ENCODE measurements at places on chromosomes 3 and 15.

- DNase-seq = no peak
Measured at GRCh38 chr3:29183346-29184087, 97.4 kb upstream of the RBMS3 start.

DNA sequence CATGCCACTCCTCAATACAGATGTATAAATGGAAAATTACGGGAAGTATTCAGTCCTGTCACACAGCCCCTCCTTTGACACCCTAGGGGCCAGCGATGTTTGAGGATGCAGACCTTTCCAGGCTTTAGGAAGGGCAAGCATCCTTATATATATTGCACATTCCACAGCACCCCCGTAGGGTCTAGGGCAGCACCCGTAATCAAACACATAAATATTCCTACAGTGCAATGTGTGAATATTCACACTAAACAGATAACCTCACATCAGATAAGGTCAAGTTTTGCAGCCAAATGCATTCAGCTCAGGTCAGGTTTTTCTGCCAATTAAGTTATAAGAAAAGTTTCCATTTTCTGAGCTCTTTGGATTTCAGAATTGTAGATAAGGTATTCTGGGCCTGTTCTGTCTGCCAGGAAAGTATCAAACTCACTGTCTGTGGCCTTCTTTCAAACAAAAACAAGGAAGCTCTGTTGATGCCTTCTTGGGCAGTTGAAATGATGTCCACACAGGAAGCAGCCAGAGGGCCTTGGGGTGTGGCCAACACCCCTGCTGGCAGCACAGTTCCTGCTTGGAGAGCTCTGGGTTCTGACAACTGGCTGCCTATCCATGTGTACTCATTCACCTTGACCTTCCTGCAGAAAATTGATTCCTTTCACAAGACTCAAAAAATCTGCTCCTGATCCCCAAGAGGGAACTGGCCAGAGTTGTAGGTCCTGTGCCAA is 427.0 kb downstream of the NTRK3 start:
- DNase-seq = no peak

GRCh38 chr15:73927476-73928240 is 1.4 kb downstream of the LOXL1 start:
- no peak for DNase-seq

DNA sequence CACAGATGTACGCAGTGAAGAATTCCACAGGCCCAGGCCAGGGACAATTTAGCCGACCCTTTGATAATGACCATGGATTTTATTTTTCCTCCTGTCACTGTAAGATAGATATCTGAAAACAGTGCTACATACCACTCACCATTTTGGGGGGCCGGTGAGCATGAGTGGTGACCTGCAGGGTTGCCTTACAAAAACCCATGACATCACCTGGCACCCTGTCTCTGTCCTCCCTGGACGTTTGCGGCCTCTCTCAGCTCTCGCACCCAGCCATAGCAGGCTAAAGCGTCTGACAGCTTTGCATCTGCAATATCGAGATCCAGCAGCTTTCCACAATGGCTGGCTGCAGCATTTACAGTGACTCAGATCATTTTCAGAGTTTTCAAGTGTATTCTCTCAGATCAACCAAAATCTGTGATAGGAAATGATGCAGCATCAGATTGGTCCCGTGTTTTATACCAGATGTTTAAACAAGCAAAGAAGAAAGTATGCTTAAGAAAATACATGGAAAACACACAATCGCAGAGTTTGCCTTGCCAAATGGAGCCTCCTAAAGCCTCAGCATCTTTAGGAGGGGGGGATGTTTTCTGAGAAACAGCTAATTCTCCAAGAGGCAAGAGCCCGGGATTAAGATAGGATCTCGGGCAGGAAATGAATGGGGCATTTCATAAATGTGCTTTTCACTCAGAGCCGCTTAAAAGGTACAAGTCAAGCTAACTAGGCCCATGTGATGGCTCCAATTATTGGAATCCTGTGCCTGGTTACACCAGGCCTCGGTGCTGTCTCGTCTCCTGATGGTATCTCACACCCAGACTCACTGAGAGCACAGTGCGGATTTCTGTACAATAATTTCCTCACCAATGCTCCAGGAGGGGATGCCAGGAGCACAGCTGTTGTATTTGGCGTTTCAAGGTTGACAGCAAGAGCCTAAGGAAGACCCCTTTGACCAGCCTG is 257.3 kb downstream of the XXYLT1 start:
- no peak for DNase-seq

DNA sequence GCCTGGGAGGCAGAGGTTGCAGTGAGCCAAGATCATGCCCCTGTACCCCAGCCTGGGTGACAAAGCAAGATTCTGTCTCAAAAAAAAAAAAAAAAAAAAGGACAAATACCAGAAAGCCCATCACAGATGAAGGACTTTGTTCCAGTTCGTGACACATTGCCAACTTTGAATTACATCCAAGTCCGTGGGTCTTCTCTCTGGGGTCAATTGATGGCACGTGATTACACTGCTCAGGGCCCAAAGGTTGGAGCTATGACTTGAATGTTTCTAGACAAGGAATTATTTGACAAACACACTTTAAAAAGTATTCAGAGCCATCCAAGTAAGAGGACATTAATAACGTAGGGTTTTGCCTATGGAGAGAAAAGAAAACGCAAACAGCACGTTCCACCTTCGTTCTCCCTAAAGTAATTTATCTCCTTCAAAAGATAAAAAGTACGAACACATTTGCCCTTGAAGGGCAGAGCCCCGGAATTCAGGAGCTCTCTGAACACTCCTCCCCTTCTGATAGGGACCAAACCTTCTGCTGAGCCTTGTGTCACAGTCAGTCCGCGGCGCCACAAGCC is 31.3 kb upstream of the ST3GAL6 start:
- DNase-seq = no peak

DNA sequence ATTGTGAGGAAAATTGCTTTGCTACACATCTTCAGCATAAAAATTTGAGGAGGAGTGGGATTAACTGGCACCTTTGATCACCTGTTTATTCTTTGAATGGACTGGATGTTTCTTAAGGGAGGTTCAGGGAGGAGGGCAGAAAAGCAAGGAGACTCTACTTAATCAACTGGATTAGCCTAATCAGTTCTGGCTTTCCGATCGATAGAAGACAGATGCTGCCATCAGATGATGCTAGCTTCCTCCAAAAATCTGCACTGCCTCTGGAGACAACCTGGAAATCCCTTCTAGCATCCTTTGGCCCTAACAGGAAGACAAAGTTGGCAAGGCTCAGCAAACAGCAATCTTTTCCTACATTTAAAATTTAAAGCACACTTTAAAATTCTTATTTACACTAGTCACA is 197.8 kb downstream of the EBLN2 start:
- DNase-seq = no peak

GRCh38 chr15:33256874-33257273 is 53.9 kb upstream of the RYR3 start:
- DNase-seq = no peak

- DNase-seq = no peak
Measured at GRCh38 chr3:50373146-50374051, 14.1 kb upstream of the TMEM115 start.

GRCh38 chr3:108845709-108846293 is 23.2 kb downstream of the TRAT1 start:
- DNase-seq = no peak

DNA sequence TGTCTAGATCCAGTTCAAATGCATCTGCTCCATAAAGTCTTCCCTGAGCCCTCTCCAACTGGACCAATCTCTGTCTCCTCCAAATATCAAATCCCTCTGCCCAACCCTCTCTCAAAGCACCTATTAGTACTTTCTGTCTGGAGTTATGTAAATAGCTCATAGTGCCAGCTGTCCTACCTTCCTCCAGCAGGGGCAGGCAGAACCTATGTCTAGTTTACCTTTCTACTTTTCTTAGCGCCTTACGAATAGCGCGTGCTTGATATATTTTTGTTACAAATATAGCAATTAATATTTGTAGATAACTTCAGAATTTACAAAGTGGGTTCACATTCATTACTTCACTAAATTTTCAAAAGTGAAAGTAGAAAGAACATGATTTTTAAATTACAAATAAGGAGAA is 14.0 kb upstream of the CCDC80 start:
- no peak for DNase-seq

GRCh38 chr15:55366981-55367380 is 41.2 kb downstream of the CCPG1 start:
- no peak for DNase-seq

- DNase-seq = no peak
Measured at GRCh38 chr3:3107858-3108257, 2.3 kb downstream of the IL5RA start.

DNA sequence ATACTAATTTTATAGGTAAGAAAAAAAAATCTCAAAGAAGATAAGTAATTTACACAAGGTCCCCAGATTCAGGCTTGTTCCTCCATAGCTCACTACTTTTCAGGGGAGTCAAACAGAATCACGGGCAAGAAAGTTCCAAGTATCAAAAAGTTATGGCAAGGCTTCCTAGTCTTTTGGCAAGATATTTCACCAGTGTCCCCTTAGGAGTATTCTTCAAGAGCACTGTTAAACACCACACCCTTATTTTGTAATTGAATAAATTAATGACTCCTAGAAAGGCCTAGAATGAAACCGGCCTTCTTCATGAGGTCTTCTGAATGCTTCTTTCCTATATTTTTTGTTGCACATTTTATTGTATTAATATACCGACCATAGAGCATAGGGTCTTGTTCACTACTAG is 109.7 kb downstream of the MYLK start:
- no peak for DNase-seq

GRCh38 chr3:196513697-196514349 is 1.3 kb downstream of the SMCO1 start:
- no peak for DNase-seq

- DNase-seq = no peak
Measured at GRCh38 chr3:188338086-188338485, 184.1 kb downstream of the LPP start.

DNA sequence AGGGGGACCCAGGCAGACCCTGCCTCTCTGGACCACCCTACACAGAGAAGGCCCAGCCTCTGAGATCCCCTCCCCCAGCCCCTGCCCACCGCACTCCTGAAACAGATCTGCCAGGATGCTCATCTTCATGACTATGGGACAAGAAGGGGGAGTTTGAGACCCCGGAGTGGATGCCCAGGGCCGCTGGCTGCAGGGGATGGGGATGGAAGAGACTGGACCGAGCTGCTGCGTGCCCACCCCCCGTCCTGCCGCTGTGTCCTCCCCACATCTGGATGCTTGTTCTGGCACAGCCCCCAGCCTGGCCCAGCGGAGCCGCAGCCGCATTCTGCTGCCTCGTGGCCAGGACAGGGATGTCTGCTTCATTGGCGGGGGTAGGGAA is 30.3 kb upstream of the SEMA3F start:
- DNase-seq = no peak

- DNase-seq = no peak
Measured at GRCh38 chr15:40776537-40777141, 6.9 kb downstream of the C15orf62 start.

GRCh38 chr15:39139431-39140059 is 441.3 kb upstream of the THBS1 start:
- no peak for DNase-seq

DNA sequence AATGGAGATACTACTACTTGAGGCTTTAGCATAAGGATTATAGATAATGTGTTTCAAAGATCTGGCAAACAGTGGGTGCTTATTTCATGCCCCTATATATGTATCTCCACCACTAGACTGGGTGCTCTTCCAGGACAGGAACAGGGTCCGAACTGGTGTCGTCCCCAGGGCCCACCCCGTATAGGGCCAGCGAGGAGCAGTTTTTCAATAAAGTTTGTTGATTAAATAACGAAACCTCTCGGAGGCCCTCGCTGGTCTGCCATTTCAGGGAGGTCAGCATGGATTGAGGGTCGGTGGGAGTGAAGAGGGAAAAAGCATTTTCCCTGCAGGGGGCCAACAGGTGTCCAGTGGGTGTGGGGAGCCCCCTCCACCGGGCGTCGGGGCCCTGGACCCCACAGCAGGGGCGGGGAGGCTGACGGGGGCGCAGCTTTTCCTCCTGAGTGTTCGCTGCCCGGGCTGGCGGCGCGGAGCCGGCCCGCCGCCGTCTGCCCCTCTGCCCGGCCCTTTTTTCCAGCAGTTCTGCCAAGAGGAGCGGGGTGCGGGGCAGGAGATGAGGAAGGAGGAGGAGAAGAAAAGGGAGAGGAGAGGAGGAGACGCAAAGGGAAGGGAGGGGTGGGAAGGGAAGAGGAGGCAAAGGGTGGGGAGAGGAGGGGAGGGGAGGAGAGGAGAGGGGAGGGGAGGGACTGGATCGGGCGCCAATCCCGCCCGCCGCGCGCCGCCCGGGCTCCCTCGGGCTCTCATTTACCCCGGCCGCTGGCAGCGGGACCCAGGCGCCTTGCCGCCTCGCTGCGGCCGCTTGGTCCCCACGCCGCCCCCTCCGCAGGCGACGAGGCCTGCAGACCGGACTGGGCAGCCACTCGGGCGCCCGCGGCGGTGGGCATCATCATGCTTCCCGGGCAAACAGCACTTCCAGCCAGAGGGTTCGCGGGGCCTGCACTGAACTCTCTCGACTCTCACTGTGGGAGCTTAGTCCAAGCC is 66.3 kb downstream of the ISG20 start:
- no peak for DNase-seq

DNA sequence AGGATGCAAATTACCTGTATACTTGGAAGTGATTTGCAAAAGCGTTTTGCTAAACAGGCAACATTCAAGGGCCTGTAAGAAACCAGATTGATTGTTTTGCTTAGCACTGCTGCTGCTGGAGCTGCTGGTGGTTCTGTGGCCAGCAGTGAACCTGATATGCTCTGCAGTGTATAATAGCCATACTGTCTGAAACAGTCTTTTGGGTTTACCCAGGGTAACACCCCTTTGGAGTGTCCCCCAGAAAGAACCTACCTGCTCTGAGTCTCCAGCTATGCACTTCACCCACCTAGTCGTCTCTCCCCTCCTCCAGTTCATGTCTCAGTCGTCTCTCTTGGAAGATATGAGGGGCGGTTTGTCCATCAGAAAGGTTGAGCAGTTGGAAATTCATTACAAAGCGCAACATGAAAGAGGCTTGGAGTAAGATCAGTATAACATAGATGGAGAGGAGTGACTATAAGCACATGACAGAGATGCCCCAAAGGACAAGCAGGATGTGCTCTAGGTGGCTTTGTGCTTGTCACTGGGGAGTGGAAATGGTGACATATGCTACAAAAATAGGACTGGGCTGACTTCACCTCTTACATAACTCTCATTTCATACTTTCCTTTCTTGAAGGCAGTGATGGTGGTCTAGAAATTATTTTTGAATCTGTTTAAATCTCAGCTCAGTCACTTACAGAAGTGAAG is 3.8 kb downstream of the MKRN2 start:
- no peak for DNase-seq

- no peak for DNase-seq
Measured at GRCh38 chr3:44795197-44795596, 33.6 kb downstream of the KIF15 start.

DNA sequence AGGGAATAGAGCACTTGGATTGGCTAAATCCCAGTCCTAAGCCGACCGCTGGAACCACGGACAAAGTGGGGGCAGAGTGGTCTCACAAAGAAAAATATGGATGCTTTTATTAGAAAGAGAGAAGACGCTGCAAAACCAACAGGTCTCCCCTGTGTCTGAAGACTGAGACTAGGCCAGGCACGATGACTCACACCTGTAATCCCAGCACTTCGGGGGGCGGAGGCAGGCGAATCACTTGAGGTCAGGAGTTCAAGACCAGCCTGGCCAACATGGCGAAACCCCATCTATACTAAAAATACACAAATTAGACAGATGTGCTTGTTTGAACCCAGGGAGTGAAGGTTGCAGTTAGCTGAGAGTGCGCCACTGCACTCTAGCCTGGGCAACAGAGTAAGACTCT is 61.8 kb downstream of the ZDHHC19 start:
- no peak for DNase-seq

- no peak for DNase-seq
Measured at GRCh38 chr3:175187586-175187985, 328.5 kb downstream of the NAALADL2 start.

GRCh38 chr15:75023872-75024636 is 664 bp downstream of the PPCDC start:
- DNase-seq = no peak

GRCh38 chr3:188240189-188240981 is 86.4 kb downstream of the LPP start:
- no peak for DNase-seq
